ENCODE measurements at places on chromosomes 6 and 20. TPM values are rescaled to one million over a fixed set of nuclear protein-coding genes. Genes with fewer than 3 reads are reported as not detected.

DNA sequence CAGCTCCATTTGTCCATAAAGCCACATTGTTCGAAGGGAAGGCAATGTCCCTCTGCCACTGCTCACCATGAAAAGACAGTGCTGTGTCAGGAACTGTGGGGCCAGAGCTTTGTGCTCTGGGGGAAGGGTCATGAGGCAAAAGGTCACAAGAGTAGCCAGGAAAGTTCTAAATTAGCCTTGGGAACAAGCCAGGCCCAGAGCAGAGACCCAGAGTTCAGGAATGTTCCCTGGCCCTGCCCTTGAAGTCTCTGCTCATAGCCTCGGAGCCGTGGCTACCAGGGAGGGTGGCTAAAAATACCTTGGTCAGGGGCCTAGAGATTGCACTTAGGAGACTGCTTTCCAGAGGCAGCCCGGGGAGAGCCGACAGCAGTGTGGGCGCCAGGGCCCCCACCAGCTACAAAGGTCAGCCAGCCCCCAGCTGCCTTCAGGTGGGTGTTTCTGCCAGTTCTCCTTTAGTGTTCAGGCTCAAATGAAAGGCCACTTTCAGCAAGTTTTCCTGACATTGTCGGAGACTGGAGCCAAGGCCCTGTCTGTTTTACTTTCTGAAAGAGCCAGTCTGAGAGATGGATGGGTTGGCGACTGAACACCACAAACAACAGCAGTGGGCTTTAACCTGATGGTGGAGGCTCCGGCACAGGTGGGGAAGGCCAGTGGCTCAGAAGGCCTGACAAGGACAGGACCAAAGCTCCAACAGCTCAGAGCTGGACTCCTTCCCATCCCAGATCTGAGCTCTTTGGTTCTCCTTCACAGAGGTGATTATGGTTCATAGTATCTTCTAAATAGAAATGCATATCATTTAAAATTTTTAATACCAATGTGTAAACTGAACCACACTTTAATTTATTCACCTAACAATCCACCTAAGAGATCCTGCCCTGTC, 76.2 kb downstream of the CDH26 start:
- DNase-seq = no peak

- no peak for DNase-seq
These were observed 5.5 kb downstream of the BTN2A2 start for GRCh38 chr6:26388441-26388840.

Gene BIRC7
- not detected for total RNA-seq

Gene DEFB124
- not detected for total RNA-seq

Gene SLA2
- total RNA-seq = not detected

GRCh38 chr6:160883999-160884398, 107.6 kb upstream of the MAP3K4 start:
- DNase-seq = no peak

DNA sequence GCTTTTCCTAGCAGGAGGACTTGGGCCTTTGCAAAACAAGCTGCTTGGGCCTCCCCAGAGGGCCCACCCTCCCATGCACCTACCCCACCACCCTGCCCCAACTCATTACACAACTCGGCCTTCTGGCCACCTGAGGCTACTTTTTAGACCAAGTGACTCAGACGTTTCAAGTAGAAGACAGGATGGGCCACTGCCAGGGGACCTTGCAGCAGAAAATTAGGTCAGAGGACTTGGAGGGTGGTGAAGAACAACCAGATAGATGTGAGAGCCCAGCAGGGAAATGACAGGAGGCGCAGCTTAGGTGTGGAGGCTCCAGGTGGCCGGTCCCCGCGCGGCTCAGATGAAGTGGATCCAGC, 1.4 kb downstream of the PPP1R3D start:
- DNase-seq = no peak

GRCh38 chr6:121305957-121306607, 28.2 kb downstream of the TBC1D32 start:
- no peak for DNase-seq
